Kidney glomerular epithelial cell (primary cell): ENCODE measurements at places on chromosomes 2 and 18.

- no peak for DNase-seq
Observed at GRCh38 chr2:221068123-221068522, 504.0 kb downstream of the EPHA4 start.

- DNase-seq: no peak
Observed at GRCh38 chr2:11574176-11575046, 40.6 kb downstream of the GREB1 start.

- peak; percentile 66 for DNase-seq
Observed at GRCh38 chr2:134431838-134432434, 178.1 kb downstream of the MGAT5 start.

- DNase-seq: no peak
Observed at GRCh38 chr2:236934166-236934565, 151.5 kb upstream of the COPS8 start.

DNA sequence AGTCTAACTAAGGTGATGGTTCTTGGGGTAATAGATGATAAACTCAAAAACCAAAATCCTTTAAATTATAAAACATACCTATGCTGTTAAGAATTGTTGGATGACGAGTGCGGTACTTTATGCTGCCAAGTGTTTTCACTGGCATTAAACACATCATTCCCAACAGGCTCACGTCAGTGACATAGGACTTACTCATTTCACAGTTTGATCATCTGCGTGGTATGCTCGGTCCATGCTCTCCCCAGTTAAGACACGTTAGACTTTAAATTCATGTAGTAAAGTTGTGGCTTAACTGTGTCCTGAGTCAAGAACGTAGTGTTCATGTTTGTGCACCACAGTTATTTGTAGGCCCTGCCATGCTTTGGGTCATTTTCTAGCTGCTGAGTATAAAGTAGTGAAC lies 125.6 kb upstream of the MYT1L start:
- DNase-seq: no peak

DNA sequence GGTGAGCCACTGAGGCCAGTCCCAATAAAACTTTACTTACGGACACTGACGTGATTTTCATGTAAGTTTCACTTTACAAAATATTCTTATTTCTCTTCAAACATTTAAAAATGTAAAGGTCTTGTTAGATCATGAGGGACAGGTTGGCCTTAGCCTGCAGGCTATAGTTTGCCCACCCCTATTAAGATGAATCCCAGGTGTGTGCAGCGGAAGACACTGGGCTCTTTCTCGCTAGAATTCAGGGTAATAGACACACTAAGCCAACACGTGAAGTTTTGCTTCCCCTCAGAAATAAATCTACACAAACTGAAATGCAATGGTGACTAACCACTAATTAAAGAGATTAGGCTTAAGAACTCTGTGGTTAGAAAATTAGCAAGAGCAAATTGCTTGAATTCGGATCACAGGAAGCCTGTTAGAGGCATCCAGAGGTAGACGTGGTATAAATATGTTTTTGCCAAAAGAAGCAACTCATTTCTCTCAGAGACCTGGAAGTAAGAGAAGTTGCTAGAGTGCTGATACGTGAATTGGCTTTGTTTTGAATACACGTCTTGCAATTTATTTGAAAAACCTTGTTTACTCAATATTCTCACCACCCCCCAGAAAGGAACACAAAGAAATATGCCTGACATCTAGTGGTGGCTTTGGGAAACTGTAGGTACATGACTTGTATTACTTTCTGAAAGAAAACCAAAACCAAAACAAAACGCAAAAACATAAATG lies 151.6 kb downstream of the DTNB start:
- DNase-seq: peak; percentile 50

DNA sequence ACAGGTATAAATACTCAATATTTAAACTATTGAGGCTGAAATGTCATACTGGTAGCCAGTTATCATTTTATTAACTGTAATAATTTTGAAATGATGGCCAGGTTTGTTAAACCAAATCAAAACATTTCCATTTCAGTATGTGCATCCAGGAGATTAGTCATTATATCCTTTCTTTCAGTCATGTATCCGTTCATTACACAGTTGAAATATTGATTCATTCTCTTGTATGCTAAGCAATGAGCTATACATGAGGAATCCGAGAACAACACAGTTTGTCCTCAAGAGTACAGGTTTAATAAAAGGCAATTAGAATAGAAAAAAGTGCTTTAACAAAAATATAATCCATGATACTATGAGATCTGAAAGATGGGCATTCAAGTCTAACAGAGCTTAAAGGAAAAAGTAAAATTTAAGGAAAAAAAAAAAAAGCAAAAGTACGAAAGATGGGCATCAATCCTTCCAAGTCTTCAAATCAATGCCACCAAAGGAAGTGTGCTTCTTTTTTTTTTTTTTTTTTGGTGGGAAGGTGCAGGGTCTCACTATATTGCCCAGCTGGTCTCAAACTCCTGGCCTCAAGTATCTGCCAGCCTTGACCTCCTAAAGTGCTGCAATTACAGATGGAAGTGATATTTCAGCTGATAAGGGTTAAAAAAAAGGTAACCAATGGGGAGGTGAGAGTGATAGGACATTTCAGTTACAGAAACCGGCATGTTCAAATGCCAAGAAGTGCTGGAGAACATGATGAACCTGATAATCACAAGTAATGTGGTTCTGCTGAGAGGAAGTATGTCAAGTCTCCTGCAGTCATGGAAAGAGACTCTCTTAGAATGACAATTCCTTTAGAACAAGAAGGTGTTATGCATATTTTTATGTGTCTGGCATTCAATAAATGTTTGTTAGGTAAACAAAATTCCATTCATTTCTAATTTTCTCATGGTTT lies 35.8 kb downstream of the PUM2 start:
- DNase-seq: no peak

DNA sequence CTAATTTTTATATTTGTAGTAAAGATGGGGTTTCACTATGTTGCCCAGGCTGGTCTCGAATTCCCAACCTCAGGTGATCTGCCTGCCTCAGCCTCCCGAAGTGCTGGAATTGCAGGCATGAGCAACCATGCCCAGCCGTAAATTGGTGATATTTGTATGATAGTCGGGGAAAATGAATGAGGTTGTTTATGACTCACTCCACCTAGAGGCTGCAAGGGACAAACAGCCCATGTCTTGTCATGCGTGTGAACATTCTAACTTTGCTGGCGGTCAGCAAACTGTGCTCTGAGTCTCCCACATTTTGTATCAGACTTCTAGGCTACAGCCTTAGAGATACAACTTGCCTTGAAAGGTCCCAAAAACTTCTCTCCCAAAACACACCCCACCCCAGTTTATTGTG lies 133.5 kb upstream of the DTNA start:
- no peak for DNase-seq

DNA sequence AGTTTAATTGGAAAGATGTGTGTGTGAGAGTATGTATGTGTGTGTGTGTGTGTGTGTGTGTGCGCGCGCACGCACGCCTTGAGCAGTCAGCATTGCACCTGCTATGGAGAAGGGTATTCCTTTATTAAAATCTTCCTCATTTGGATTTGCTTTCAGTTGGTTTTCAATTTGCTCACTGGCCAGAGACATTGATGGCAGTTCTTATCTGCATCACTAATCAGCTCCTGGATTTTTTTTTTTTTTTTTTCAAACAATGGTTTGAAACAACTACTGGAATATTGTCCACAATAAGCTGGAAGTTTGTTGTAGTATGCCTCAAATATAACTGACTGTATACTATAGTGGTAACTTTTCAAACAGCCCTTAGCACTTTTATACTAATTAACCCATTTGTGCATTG lies 48.0 kb downstream of the FEZ2 start:
- no peak for DNase-seq

GRCh38 chr2:32947484-32948143 lies 861 bp downstream of the LTBP1 start:
- DNase-seq: no peak

GRCh38 chr2:201182650-201183364 lies at the start of gene CASP10:
Gene CASP10, plus strand, starts transcription at chr2:201183141. Its CDS starts 2,637 bp downstream, at chr2:201185778.
- peak; percentile 71 for DNase-seq

DNA sequence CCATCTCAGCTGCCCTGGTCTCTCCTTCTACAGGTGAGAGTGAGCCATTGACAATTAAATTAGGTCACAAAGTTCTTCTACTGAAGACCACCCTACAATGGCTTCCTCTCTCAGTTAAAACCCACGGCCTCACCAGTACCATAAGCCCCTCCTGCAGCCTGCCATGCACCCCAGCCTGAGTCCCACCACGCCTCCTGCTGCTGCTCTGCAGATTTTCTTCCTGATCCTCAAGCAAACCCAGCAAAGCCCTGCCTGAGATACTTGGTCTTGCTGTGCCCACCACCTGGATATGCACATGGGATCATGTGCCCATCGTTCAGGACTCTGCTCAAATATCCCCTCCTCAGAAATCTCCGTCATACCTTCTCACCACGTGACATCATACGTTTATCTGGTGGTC lies 696.6 kb downstream of the RNF144A start:
- DNase-seq: no peak

GRCh38 chr2:134712736-134713135 lies 6.1 kb downstream of the TMEM163 start:
- DNase-seq: no peak

DNA sequence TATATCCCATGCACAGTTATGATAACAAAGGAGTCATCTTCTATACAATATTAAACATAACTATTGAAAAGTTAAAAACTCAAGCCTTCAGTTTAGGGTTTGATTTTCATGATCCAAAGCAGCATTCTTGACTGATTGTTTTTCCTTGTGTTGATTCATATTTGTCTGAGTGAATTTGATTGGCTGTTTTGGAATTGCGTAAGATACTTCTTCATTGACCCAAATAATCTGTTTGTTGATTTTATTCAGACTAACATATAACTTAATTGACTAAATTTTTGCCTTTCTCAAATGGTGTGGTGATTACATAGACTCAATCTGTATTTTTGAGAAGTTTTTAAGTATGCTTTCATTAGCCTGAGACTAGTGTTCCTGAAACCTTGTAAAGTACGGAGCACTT lies 305.7 kb upstream of the TNP1 start:
- no peak for DNase-seq

GRCh38 chr2:58890865-58891525 lies 649.9 kb upstream of the FANCL start:
- DNase-seq: no peak

- peak; percentile 54 for DNase-seq
Observed at GRCh38 chr2:219155054-219155644, 5.5 kb downstream of the NHEJ1 start.

GRCh38 chr2:62760555-62760954 lies 55.0 kb downstream of the EHBP1 start:
- DNase-seq: peak; percentile 15

DNA sequence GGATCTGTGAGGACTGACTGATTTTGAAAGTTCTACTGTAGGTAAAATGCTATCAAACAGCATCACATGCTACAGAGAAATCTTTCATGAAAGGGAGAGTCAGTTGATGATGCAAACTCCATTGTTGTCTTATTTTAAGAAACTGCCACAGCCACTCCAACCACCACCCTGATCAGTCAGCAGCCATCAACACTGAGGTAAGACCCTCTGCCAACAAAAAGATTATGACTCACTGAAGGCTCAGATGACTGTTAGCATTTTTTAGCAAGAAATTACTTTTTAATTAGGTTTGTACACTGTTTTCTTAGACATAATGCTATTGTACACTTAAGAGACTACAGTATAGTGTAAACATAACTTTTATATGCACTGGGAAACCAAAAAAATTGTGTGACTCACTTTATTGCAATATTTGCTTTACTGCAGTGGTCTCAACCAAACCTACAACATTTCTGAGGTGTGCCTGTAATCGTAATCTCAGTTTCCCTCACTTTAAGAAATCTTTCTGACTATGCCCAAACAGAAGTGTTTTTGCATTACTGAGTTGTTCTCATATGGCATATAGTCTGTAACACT lies 42.8 kb downstream of the METTL8 start:
- DNase-seq: no peak

GRCh38 chr2:197079832-197080555 lies 153.5 kb upstream of the PGAP1 start:
- no peak for DNase-seq

DNA sequence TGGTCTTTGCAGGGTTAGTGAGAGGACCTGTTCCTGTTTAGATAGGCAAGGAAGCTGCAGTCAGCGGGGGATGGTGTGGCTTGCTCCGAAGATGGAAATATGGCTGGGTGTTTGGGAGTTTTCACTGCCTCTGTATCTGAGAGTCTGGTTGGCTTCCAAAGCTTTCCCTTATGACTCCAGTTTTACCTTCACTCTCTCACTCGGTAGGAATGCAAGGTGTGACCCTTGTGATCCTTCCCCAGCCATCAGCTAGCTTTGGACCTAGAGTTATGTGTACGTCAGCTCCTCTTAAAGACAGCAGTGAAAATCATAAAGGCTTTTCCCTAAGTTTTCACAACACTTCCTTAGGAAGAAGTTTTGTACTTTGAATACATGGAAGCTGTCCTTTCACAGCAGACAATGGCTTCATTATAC lies 35.5 kb upstream of the TMEM87B start:
- DNase-seq: no peak

GRCh38 chr2:202034249-202035088 lies 814 bp downstream of the FZD7 start:
- DNase-seq: no peak

DNA sequence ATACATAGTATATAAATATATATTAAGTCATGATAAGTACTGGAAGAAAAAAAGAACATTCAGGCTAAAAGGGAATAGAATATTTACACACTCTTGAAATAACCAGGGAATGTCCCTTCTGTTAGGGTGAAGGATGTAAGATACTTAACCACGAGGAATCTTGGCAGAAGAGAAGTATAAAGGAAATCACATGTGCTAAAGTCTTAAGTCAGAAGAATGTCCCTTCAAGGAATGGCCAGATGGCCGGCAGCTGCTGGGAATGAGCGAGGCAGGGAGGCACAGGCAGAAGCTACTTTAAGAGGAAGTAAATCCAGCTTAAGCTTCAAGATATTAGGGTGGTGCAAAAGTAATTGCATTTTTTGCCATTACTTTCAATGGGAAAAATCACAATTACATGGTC lies 5.5 kb downstream of the CCDC102B start:
- no peak for DNase-seq

DNA sequence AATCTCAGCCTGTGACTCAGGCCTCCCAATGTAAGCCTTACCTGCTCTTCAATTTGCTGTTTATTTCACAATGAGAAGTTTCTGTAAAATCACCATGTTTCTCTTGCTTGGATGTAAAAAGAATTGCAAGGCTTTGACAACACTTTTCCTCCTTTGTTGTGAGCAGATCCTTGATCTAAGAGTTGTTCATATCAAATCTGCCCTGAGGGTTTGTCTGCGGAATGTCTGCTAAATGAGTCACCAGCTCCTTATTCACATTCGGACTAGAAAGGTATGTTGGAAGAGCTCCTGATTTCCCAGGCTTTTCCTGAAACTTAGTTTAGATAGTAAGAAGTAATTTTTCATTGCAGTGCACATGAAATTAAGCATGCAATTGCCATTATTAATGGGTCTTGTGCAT lies 268.2 kb upstream of the TCF4 start:
- peak; percentile 90 for DNase-seq

- peak; percentile 58 for DNase-seq
Observed at GRCh38 chr18:12598181-12598930, 59.6 kb downstream of the SPIRE1 start.

- no peak for DNase-seq
Observed at GRCh38 chr2:225462945-225463344, 63.4 kb downstream of the NYAP2 start.
